NCI-H2029 treated with DMSO at 0.1 percent for 48 hours (cell line): ENCODE measurements at places on chromosomes 2 and 18.

GRCh38 chr18:64851726-64852125 is 702.8 kb upstream of the LINC00305 start:
- no peak for DNase-seq

- DNase-seq, result no peak
Observed at GRCh38 chr2:147171941-147172340, 672.9 kb upstream of the ACVR2A start.

DNA sequence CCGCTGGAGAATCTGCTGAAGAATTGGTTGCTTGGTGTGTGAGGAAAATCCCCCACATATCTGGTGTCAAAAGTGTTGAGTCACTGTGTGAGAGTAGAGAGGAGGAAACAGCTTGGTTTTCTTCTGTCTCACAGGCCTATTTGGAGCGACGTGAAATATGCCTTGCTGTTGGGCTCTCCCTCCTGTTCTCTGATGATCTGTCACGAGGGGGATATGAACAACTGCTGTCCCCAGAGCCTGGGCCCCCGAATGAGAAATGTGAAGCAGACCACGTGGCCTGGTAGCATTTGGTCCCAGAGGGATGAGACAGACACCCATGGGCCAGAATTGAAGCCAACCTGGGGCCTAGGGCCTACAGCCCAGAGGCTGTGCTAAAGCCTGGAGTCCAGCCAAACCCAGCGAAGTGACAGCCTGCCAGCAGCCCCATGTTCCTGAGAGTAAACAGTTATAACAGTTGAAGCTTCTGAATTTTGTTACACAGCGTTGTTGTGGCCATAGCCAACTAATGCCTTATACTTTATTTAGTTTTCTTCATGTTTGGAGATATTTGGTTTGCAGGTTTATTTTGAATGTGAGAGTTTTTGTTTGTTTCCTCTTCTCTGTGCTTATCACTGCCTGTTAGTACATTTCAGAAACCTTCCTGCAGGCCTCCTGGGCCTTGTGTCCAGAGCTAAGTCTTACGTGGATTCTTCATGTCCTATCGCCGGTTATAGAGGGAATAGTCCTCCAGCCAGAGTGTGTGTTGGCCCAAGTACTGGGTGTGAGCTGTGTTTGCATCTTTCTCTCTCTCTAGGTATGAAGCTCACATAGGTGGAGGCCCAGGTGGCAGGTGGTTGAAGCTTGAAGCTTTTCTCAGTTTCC is 18.7 kb upstream of the COLEC12 start:
- DNase-seq, result no peak

DNA sequence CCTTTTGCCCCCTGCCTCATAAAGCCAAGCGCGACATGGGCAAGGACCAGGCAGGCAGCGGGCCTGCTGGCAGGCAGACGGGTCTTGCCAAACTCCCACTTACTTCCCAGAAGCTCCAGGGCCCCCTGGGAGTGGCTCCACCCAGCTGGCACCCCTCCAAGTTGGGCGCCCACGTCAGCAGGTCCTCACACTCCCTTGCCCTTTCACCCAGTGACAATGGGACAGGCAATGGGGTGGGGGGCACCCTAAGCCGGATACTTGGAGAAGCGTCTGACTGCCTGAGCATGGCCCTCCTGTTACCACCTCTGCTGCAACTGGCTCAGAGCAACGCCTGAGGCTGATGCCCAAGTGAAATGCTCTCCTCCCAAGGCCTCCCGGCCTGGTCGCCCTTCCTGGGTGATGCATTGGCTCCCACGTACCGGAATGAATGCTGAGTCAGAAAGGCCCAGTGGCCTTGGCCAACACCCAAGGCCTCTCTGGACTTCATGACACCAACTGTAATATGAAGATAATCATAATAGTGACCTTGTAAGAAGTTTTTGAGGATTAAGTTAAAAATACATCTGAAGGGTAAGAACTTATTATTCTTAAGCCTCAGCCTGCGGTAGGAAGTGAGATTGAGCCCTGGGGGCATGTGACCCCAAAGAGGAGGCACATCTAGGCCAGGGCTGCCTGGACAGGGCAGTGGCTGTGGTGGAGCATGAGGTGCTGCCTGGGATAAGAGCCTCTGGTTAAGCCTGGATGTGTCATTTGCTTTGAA is 31.6 kb downstream of the KCNK3 start:
- DNase-seq, result no peak

DNA sequence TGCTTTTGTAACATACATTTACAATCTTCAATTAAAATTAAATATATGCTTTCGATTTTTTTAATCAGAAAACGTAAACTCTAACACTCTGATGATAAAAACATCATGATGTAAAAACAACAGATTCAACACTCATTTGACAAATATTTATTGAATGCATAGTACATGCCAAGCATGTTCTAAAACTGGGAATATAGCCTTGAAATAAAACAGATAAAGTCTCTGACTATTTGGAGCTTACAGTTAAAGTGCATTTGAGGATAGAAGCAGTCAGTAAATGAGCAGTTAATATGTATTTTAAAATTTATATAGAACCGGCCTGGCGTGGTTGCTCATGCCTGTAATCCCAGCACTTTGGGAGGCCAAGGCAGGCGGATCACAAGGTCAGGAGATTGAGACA is 47.8 kb downstream of the TMX3 start:
- no peak for DNase-seq
